ENCODE measurements at places on chromosomes 2 and 18. TPM values are rescaled to one million over a fixed set of nuclear protein-coding genes. Genes with fewer than 3 reads are reported as not detected.

- no peak for DNase-seq
Measured at GRCh38 chr2:73984922-73985307, 205 bp downstream of the TET3 start.

- DNase-seq: no peak
Measured at GRCh38 chr2:182220335-182220734, 206.5 kb downstream of the PDE1A start.

DNA sequence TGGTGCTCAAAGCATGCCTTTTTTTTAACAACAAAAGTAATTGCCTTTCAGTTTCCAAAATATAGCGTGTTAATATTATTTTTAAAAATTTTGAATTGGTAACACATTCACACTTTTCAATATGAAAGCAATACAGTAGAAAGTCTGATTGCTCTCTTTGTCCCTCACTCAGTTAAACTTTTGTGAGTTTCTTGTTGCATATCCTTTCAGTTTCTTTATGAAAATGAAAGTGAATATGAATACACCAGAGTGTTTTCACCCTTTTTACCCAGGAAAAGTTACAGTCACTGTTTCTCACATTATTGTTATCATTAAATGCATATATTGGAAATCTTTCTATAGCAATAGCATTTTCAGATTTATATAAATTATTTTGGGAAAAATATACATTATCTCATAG is 377.4 kb upstream of the CRIM1 start:
- DNase-seq: no peak

- DNase-seq: no peak
Measured at GRCh38 chr18:55113800-55114199, 154.5 kb upstream of the CCDC68 start.

- DNase-seq: peak; percentile 44
Measured at GRCh38 chr2:61177727-61178549, 15.9 kb downstream of the C2orf74 start.

DNA sequence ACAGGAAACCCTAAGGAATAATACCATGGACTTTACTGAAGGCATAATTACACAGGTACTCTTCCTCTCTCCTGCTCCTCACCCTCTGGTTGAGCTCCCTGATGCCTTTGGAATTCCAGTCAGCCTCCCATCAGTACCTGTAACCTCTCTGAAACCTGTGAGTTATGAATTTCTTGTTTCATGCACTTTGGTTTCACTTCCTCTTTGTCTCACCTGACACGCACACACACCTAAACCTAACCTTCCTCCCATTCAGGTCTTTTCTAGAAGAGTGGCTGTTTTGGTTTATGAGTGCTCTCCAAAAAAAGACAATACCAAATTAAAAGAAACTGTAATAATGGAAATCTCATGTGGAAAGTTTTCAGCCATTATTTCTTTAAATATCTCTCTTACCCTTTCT is 451.3 kb upstream of the VWC2L start:
- no peak for DNase-seq

DNA sequence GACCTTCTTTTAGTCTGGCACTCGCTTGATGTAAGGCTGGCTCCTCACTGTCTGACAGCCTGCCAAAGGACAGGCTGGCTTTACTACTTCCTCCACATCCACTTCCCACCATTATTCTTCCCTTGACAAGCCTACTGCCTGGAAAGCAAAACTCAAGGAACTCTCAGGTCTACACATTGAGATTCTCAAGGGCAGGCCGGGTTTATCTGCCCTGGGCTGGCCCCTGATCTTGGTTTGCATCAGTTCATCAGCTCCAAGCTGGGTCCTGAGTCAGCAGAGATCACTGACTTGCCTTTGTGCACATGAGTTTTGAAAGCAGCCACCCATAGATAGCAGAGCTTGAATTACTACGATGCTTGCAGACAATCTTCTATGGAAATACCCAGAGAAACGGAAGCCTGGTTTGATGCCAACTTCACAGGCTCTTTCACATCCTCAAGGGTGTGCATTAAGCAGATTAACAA is 53.9 kb downstream of the KCTD18 start:
- peak; percentile 21 for DNase-seq

Gene PRSS56
- total RNA-seq: not detected

All from fibroblast of villous mesenchyme (primary cell).